Cardiac septum (tissue), 1 donor: ENCODE measurements at places on chromosomes 16 and 17.

DNA sequence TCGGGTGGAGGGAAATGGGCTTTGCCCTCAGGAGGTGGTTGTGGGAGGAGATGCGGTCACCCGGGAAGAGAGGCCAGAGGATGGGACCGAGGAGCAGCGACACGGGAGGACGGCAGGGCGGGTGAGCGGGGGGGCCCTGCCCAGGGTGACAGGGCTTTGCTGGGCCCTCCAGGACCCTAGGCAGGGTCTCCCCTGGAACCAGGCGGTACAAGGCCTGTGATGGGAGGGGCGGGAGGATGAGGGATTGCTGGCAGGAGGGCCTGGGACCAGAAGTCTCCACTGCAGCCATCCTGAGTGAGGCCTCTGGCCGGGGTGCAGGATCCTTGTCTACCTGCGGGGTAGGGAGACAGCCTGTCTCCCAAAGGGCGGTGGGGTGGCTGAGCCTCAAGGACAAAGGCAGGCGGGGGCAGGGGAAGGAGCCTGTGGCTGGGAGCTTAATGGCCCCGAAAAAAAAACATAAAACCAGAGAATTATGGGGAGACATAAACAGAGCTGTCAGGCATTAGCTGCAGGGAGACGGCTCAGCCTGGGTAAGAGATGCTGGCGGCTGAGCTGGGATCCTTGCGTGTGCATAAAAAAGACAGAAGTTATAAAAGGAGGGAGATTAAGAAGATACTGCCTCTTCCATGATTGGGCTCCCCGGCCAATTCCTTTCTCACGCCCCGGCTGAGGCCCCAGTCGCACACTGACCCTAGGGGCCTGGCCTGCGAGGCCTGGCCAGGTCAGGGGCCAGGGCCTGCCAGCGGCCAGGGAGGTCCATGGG lies 66.7 kb downstream of the SREBF1 start:
- DNase-seq, result no peak

DNA sequence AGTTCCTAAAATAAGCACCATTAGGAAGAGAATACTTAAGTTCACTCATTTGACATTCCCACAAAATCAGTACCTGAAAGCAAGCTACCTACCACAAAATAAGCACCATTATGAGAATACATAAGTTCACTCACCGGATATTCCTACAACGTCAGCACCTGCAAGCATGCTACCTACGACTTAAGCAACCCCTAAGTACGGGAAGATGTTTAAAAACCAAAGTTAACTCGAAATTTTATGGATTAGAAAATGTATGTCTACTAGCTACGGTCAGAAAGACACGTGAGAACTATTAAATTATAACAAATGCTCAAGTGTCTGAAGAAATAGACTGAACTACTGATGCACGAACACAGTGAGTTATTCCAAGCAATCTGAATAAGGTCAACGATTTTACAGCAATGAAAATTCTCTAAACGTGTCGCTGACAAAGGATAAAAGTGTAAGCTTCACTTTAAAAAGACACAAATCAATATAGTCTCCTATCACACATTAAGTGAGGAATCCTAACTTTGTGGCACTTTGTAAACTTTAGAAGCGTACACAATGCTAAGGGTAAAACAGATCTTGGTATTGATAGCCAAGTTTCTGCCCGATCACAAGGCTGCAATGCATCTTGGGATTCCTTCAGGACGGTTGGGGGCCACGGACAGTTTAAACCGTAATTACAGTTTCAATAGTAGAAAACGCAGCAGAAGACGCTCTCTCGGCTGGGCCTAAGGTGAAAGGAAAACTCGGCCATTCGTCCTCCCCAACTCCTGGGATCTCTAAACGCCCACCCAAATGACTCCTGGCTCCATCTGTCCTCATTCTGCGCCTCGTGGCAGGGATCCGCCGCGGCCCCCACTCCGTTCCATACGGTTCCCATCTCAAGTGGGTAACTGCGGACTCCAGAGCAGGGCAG lies 1.3 kb downstream of the GSPT1 start:
- DNase-seq, result no peak

GRCh38 chr17:2867441-2868424 lies 71.5 kb downstream of the RAP1GAP2 start:
- DNase-seq, result no peak

GRCh38 chr16:48542020-48542473 lies 67.9 kb downstream of the N4BP1 start:
- no peak for DNase-seq

- DNase-seq, result no peak
Measured at GRCh38 chr17:80246726-80247125, 13.9 kb upstream of the RNF213 start.
